ENCODE measurements at places on chromosomes 3 and 15.

DNA sequence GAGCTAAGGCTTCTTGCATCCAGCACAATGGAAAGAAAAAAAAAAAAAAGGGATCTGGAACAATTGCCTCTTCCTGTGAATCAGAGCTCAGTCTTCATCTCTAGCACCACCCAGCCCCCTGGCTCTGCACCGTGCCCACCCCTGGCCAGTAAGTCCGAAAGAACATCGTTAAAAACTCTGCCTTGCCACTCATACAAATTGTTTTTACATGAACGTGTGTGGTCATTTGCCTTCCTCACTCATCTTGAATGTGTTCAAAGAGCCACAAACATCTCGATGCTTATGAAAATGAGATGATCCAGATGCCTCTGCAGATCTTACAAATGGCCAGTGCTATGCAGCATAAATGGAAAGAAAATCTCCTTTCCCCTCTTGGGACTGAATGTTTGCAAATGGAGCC is 400.0 kb upstream of the PPP2R3A start:
- no peak for DNase-seq

DNA sequence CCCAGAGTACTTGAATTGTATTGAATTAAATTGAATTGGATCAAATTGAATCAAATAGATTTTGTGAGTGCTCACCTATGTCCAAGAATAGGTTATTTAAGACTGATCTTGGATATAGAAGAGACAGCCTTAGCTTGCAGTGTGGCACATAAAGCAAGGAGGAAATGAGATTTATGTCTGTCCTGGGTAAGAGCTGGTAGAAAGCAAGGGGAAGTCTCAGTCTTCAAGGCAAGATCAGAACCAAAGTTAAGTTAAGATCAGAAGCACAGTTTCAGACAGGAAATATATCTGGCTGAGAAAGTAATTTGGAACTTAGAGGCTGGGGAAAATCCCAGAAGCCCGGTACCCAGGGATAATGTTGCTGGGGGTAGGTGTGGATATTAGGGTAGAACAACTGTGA is 244.4 kb upstream of the ARPP21 start:
- DNase-seq: no peak

DNA sequence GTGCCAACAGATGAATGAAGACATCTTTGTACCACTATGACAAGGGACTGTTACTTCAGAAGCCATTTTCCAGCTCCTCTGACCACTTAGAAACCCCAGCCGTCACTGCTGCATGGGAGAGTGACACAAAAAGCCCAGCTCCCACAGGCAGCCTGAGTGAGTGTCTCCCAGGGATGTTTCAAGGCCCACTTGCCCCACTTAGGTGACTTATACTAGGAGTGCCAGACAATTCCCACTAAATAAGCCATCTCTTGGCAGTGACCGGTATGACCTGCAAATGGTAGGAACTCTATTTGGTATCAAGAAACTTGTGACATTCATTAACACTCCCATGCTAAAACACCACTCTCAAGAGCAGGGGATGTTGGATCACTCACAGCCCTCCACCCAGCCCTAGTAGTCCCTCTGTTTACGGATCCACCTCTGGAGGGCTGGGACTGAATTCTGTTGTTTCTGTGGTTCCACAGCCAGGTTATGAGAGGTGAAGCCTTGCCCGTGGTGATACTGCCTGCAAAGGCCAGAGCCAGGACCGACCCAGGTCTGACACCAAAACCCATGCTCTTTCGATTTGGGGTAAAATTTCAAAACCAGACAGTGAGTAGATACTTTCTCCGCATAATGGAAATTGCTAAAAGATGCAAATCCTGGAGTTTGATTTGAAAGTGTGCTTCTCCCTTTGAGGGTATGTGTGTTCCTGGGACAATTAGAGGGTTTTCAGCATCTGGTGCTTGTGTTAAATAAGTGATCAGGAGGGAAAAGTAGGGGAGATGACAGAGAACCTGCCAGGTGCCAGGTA is 14.5 kb downstream of the RBP1 start:
- DNase-seq: no peak

DNA sequence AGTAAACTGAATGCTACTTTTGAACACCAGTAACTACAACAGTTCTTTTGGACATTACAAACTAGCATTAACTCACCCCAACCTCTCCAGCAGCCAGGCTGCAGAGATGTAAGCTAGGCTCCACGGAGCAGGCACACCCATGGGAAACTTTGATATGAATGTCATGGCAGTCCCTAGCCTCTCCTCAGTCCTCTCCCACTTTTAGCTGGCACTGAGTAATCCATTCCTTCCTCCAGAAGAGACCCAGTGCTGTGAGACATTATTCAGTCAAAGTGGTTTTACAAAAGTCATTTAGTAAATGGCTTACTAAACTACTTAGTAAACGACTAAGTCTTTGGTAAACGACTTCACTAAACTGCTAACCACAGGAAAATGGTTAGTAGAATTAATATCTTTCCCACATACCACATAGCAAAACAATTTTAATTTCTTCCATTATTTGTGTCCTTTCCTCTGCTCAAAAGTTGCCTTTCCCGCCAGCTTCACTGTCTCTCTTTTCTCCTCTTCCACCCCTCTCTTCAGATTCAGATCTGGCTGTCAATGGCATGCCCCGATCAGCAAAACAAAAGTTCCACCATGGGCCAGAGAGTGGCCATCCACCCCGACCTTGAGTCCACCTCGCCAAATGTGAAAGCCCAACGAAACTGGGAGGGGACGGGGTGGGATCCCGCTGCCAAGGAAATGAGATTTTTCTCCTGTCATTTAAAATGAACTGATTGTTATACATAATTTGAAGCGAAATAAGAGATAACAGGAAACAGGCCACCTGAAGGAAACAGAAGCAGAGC is 67.5 kb upstream of the TJP1 start:
- no peak for DNase-seq

- DNase-seq: no peak
Measured at GRCh38 chr15:68391121-68391520, 40.8 kb downstream of the ITGA11 start.

- no peak for DNase-seq
Measured at GRCh38 chr3:149342413-149343380, 9.3 kb upstream of the TM4SF18 start.

GRCh38 chr3:13278783-13279531 is 141.2 kb downstream of the NUP210 start:
- no peak for DNase-seq

GRCh38 chr3:135218304-135218703 is 423.2 kb downstream of the EPHB1 start:
- no peak for DNase-seq

DNA sequence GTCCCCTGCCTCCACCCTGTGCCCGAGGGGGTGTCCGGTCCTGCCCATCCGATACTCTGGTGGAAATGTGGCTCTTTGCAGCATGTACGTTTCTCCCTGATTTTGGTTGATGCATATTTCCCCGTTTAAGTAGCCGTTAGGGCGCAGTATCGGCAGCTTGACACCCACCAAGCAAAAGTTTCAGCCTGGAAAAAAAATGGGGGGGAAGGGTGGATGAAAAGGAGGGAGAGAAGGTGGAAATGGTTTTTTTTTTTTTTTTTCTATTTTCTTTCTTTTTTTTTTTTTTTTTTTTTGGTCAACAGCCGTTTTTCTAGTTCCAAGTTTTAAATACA is 1.3 kb downstream of the RAP2B start:
- no peak for DNase-seq

- DNase-seq: no peak
Measured at GRCh38 chr3:4644951-4645350, 151.8 kb downstream of the ITPR1 start.

- no peak for DNase-seq
Measured at GRCh38 chr3:48795997-48796732, 51.5 kb downstream of the PRKAR2A start.

DNA sequence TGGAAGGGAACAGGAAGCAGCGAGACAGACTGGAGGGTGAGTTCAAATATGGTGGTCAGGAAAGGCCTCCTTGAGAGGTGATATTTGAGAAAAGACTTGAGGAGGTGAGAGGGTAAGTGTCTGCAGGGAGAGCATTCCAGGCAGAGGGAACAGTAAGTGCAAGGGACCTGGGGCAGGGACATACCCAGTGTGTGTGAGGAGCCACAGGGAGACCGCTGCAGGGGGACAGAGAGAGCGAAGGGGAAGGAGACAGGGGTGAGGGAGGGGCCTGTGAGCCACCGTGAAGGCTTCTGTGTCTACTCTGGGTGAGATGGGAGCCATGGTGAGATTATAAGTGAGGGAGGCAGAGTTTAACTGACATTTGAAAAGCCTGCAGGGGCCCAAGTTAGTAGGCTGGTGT is 38.0 kb downstream of the WNT7A start:
- no peak for DNase-seq

- DNase-seq: no peak
Measured at GRCh38 chr15:47332481-47332880, 384.8 kb upstream of the SEMA6D start.

GRCh38 chr3:152508705-152509104 is 240.0 kb downstream of the MBNL1 start:
- no peak for DNase-seq

DNA sequence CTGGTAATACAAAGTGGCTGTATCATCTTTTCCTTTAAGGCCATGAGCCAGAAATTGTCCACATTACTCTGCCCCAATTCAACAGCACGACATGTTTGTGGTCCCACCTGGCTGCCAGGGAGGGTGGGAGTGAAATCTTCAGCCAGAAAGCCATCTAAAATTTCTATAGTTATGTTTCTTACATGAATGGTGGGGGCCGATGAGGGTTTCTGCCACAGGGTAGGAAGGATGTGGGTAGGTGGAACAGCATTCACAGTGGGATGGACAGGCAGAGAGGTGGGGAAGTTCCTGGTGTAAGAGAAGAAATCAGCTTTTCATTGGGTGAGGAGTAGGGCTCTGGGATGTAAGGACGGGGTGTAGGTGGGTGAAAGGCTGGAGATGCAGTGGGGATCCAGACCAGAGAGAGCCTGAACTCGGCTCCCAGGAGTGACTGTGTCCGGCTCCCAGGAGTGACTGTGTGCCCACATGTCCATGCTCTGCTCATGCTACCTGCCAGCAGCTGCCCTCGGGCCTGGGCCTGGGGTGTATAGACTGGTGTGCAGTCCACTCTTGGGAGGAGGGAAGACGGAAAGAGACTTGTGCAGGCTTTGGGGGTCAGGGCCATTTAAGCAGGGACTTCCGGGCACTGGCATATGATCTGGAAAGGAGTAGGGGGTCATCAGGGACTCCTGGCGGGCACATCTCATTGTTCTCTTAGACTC is 3.8 kb upstream of the FBLN2 start:
- no peak for DNase-seq

GRCh38 chr3:194308601-194309449 is 42.3 kb downstream of the CPN2 start:
- DNase-seq: no peak

DNA sequence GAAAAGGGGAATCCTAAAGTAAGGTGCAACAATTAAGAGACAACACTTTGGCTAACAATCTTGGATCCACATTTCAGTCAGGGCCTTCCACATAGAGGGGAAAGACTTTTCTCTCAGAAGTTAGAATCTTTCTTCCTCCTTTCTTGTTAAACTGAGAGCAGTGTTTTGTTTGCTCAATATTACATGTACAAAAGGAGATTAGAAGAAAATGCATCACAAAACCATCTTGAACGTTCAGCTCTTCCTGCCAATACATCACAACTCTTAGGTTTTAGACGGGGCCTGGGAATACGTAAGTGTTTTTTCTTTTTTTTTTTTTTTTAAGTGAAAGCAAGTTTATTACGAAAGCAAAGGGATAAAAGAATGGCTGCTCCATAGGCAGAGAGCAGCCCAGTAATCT is 39.1 kb downstream of the MAP2K1 start:
- no peak for DNase-seq

DNA sequence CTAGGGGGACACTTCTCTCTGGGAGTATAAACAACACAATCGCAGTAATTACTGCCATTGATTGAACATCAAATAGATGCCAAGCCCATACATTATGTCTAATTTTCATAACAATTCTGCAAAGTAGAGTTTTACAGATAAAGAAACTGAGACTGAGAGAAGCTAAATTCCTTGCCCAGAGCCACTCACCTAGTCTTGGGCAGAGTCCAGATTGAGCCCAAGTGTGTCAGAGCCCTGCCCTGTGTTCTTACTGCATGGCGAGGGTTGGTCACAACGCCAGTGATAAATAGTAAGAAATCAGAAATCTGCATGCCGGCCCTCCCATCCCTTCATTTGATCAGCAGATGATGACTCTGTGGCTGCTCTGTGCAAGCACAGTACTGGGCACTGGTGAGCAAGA is 106.3 kb downstream of the C3orf70 start:
- DNase-seq: no peak

DNA sequence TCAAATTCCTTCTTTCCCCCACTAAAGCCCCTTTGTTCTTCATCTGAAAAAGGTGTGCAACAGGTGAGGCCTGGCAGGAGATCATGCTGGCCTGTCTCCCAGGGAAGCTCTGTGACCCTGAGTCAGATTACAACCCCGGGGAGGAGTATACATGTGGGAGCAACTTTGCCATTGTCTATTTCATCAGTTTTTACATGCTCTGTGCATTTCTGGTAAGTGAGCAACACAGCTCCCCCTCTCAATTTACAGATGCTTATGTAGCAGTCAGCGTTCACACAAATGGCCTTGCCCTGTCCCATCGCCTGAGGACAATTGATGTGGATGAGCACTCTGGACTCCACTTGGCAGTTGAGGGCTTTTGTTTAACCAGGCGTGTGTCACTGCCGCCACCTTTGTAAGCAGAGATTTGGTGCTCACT is 70.4 kb downstream of the CHDH start:
- DNase-seq: no peak

DNA sequence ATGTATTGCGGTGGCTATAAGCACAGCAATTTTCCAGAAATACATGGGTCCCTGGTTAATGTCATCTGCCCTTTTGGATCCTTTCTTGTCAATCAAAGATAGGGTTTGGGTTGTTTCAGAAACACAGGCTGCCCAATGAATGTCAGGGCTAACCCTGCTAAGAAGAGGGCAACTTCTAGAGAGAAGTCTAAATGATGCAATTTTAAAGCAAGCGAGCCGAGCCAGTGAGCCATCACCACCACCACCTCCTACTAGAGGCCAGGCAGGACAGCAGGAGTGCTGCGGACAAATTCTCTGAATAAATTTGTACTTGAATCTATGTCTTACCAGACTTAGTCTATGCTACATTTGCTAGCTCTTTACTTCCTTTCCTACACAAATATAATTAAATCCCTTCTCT is 248.4 kb downstream of the CTNNB1 start:
- DNase-seq: no peak

GRCh38 chr3:157351981-157352380 is 84.7 kb upstream of the PTX3 start:
- DNase-seq: no peak

GRCh38 chr3:146881356-146881755 is 276.2 kb upstream of the PLSCR5 start:
- DNase-seq: no peak

DNA sequence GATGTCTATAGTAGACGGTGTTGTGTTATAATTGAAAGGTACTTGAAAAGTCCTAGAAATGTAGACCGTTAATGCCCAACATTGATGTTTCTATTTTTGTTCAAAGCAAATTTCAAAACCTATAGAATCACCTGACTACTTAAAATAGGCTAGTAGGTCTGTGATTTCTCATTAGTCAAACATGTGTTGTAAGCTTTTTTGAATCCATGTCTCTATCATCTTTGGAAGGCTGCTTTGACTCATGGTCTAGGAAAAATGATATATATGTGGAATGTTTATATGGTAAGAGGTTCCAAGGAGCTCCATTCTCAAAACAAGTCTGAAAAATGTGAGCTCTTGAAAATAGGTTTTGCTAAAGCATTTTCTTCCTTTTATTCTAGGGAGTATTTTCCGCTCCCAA is 375.3 kb downstream of the LPP start:
- no peak for DNase-seq

GRCh38 chr3:3081381-3082233 is 28.6 kb downstream of the IL5RA start:
- DNase-seq: no peak

All from CD4-positive, alpha-beta T cell treated with Interleukin-10 for 1 hour (primary cell).